Activated CD4-positive, alpha-beta T cell treated with anti-CD3 and anti-CD28 coated beads, Interleukin-2, amount 50 U/mL, for 24 hours (primary cell): ENCODE measurements at places on chromosomes 2 and 18.
A peak's percentile ranks its signal among the peaks of the same experiment; 100 is the strongest.

DNA sequence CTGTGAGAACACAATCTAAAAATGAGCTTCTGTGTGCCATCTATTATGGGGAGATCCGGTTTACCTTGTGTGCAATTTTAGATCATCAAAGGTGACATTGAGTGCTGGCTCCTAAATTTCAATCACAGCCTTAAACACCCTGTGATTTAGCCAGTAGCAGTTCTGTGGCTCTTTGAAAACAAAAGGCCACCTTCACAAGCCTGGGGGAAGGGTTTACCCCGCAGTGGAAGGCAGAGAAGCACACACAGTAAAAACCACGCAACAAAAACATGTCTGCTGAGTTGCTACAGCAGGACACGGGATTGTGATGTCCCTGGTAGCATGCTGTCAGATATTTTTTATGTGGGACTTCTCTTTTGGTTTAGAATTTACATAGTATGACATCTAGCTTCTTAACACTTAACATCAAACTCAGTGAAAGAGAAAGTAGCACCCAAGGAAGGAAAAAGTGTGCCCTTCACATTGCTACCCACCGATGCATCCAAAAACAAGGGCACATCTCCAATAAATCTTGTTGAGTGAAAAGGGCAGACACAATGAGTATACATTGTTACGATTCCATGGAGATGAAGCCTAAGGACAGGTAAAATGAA is 56.1 kb upstream of the RNF152 start:
- DNase-seq, result no peak

DNA sequence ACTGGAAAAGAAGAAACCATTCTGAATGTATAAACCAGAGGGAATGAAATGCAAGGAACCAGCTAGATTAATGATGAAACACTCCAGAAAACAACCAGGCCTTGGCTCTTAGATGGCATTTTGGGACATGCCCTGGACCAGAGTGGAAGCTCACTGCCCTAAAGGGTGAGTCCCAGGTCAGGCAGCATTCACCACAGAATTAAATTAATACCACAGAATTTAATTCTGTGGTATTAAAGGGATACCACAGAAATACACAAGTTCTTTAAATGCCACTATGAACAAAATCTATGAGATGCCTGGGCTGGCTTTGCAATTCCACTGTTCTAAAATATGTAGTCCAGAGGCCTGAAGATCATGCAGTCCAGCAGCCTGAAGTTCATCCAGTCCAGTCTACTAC is 122.3 kb upstream of the KYNU start:
- DNase-seq, result no peak

DNA sequence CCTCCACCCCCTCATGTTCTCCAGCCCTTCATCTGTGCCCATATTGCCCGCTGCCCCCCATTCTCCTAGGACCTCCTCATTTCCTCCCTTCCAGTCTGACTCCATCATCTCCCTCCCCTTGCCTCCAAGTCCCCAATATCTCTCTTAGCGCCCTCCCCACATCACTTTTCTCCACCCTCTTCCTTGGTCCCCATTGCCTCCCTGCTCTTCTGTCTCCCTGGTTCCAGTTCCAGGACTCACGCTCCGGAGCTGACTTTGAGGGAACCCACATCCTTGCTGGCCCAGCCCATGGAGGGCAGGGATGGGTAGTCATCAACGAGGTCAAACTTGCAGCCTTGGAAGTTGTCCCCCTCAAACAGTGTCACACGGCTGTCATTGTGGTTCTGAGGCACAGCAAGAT is 2.6 kb downstream of the CRYBA2 start:
- no peak for DNase-seq

DNA sequence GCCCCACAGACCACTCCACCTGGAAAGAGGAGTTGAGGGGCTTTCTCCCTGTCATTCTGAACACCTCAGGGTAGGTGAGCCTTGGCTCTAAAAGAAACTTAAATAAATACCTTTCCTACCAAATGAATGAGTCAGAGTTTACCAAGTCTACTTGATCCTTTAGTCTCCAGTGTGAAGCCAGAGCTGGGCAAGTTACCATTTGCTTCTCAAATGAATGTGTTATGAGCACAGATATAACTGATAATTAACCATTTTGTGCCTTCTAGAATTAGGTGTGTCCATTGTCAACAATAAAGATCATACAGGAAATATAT is 347.7 kb downstream of the KIAA1328 start:
- no peak for DNase-seq

DNA sequence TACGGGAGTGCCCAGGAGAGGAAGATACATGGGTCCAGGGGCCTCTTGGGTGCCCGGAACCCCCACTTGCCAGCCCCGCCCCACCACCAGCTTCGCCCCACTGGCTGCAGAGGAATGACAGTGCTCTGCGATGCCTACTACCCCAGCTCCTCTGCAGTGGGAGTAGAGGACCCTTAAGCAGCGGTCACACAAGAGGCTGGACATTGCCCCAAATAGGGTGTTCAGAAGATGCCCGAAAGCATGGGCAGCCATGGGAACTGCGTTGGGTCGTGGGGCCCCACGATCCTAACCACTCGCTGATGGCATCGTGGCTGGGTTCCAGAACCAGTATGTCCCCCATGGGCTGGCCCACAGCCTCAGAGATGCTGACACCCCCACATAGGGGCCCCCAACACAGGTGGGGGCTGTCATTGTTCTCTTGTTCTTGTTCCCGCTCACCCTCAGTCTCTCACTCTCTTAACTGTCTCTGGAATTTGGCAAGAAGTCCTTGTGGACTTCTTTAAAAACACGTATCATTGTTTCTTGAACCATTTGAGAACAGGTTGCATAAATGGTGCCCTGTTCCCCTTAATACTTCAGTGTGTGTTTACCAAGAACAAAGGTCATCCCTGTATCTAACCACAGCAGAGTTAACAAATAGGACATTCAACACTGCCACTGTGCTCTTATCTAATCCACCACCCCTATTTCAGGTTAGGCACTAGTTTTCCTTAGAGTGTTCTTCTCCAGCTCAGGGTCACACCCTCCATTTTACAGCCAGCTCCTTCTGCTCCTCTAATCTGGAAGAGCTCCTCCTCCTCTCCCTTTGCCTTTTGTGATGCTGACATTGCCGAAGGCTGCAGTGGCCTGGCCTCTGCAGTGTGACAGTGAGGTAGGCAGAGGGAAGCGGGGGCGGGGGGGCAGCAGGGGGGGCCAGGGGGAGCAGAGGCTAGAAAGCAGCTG is 76.3 kb downstream of the STPG4 start:
- DNase-seq, result no peak

- no peak for DNase-seq
Measured at GRCh38 chr18:76390452-76391035, 104.5 kb downstream of the ZNF516 start.

- no peak for DNase-seq
Measured at GRCh38 chr2:133817680-133818566, 249.7 kb upstream of the NCKAP5 start.

DNA sequence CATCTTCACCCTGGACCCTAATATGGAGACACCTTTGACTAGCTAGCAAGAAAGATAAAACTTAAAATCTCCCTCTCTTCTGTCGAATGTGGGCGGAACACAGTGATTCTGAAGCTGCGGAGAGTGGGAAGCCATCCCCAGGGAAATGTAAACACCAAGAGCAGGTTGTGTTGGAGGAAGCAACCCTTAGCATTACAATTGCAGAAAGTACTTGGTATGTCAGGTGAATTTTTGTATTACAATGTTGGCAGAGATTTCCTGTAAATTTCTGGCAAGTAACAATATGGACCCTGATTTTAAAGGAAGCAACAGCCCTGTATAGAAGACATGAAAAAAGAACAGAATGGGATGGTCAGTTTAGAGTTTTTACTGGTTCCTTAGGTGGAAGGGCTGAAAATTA is 35.8 kb downstream of the TSN start:
- DNase-seq, result no peak

- DNase-seq, result no peak
Measured at GRCh38 chr2:118554616-118555015, 292.8 kb downstream of the EN1 start.

DNA sequence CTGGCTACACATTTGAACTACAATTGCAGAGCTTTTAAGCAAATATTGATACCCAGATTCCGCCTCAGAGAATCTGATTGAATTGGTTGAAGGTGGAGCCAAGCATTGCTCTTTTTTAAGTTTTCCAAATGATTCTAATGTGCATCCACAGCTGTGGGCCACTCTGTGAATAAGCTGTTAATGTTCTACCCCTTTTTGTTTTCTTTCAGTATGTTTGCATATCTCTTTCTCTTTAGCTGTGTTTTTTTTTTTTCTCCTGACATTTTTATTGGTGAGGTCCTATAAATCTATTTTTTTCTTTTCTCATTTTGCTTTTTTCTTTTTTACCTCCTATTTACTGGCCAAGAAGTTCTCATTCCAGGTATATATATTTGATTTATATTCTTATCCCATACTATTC is 6.5 kb downstream of the SCN3A start:
- DNase-seq, result no peak

DNA sequence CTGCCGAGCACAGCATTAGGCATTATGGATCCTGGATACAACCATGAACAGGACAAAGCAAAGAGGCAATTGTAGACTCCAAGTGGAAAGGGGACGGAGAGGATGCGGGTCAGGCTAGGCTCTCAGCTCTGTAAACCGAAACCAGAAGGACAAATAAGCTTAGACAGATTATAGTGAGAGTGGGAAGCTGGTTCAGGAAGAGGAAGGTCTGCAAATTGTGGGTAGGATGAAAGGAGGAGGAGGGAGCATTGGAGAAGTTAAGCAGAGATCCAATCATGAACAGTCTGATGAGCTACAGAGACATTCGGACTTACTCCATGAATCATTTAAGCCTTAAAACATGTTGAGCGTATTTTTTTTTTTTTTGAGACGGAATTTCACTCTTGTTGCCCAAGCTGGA is 3.0 kb downstream of the MSH6 start:
- no peak for DNase-seq

GRCh38 chr2:12819103-12819475 is 102.4 kb downstream of the TRIB2 start:
- DNase-seq, result no peak

- no peak for DNase-seq
Measured at GRCh38 chr2:156110890-156111289, 221.6 kb downstream of the NR4A2 start.

DNA sequence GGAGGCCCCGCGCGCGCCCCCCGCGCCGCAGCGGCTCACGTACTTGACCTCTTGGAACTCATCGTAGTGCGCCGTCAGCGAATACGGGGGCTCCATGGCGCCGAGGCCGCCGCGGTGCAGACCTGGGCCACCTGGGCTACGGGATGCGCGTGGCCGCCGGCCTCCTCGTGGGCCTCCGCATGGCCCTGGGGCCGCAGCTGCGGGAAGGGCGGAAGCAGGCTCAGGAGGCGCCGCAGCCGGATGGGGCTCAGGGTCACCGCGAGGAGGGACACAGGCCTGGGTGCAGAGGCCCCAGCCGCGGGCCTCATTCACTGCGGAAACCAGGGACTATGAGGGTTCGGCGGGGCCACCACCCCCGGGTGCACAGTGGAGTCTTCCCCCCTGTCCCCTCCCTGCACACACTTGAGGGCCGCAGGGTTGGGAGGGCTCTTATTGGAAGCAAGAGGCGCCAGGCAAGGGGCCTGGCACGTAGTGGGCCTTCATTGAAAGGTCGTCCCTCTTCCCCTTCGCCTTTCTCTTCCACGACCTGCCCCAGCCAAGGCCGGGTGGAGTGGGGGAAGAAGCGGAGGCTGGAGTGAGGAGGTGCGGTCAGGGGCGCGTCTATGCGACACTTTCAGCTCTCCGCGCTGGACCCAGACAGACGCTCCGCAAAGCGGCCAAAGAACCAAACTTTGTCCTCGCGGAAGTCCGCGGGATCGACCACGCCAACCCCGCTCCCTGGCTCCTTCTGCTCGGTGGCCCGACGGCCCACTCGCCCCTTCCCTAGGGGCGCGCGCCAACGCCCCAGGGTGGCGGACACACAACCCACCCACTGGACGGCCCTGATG is 863 bp downstream of the ECEL1 start:
- no peak for DNase-seq

GRCh38 chr2:85717308-85718008 is 23.3 kb downstream of the GNLY start:
- no peak for DNase-seq

- no peak for DNase-seq
Measured at GRCh38 chr2:172869861-172870260, 134.2 kb downstream of the RAPGEF4 start.

GRCh38 chr18:23871410-23871809 is 143.1 kb upstream of the TTC39C start:
- DNase-seq, result peak; percentile 30

DNA sequence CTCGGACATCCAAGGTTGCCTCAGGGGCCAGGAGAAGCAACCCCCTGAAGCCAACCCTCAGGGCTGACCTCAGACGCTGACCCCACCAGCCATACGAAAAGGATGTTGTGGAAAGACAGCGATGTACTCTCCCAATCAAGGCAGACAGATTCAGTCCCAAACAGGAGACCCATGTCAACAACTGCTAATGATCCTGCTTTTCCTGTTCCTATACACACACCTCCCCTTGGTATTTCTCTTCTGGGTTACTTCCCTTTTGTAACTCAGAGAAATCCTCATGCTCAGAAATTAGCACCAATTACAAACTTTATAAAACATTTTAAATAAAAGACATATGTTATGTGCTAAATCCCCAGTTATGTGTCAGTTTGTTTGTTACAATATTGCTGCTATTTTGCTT is 120.8 kb downstream of the PID1 start:
- DNase-seq, result no peak

- no peak for DNase-seq
Measured at GRCh38 chr2:16186661-16187481, 246.5 kb downstream of the MYCN start.

- DNase-seq, result no peak
Measured at GRCh38 chr2:227404585-227405271, 17.0 kb upstream of the SCYGR1 start.

DNA sequence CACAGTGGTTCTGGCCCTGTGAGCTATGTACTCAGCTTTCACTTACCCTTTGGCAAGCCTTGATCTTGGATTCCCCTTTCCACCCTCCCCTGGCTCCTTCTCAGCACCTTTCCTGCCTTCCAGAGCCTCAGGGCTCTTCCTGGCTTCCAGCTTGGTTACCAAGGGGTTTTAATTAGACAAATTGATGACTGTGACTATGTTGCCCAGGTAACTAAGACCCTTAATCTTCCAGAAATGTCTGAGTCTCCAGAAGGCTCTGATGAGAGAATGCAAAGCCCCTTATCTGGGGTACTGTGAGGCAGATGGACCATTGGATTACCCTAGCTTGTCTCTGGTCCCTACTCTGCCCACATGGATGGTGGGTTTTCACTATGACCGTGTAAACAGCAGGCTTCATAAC is 174.2 kb downstream of the LOXHD1 start:
- no peak for DNase-seq

DNA sequence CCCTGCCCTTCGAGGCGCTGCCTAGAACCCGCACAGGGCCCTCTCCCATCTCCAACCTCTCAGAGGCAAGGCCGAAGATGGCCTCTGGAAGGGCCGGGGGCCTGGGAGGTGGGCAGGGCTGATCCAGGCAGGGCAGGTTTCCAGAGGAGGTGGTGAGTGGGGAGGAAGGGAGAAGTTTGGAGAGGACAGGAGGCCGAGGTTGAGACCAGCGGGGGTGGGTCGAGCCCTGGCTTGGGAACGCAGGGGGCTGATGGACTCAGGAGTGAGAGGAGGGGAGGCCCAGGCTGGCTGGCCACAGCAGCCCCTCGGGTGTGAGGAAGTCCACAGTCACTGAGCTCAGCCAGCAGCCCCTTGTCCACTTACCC is 10.5 kb downstream of the CAPN10 start:
- no peak for DNase-seq
